ENCODE measurements at places on chromosomes 2 and 18.

- DNase-seq: no peak
Measured at GRCh38 chr18:22114526-22115321, 54.7 kb upstream of the GATA6 start.

- DNase-seq: no peak
Measured at GRCh38 chr2:96274355-96275056, 8.5 kb downstream of the CIAO1 start.

DNA sequence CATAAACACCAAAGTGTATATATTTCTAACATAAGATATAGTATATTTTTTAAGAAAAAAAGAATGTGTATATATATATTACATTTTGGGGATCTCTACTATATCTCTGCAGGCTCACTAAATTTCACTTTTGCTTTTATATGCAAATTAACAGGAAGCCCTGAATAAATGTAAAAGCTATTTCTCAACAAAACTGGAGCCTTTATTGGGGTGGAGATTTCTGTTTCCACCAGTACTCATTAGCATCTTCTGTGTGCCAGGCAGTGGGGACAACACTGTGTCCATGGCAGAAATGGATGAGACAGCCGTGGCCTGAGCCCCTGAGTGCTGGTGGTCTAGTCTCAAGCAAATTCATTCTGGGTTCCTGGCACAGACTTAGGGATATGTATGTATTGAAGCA lies 41.3 kb downstream of the C18orf63 start:
- no peak for DNase-seq

DNA sequence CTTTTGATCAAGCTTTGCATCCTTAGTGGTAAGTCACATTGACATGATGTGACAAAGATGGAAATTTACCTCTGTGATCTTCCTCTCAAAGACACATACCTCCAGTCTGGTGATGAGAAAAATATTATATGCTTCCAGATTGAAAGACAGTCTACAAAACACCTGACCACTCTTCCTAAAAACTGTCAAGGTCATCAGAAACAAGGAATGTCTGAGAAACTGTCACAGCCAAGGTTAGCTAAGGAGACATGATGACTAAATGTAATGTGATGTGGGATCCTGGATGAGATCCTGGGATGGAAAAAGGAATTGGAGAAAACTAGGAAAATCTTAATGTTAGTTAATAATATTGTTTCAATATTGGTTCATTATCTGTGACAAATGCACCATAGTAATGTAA lies 226.6 kb upstream of the ST6GAL2 start:
- no peak for DNase-seq

- no peak for DNase-seq
Measured at GRCh38 chr2:67164771-67165522, 232.2 kb upstream of the ETAA1 start.

DNA sequence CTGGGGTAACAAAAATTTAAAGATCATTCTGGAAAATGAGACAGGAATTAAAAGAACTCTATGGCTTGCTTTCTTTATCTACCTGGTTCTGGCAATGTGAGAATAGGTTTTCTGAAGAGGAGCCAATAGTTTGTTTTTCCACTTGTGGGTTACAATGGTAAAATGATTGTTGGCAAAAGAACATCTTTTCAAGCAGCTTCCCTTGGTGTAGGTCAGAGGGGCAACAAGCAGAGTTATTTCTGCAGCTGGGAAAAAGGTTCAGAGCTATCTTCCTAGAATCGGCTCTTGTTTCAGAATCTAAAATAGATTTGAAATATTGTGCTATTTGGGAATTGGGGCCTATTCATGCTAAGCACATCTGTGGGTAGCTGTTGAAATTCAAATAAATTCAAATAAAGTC lies 11.5 kb upstream of the TSPYL6 start:
- no peak for DNase-seq

DNA sequence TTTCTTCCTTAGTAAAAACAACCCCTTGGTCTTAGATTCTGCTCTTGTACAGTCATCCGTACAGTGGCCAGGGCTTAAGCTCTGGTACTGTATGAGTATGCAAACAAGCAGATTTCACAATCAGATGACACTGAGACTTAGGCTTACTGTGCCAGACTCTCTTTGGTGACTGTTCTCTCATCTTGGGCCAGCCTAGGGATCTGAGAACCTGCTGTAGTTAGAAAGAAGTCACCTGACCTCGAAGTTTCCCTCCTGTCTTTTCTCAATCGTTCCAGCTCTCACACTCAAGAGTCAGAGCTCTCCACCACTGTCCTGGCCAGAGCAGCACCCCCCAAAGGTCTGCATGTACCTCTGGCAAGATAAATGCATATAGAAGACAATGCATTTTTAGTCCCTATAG lies 63.2 kb downstream of the ZEB2 start:
- peak; percentile 68 for DNase-seq

- no peak for DNase-seq
Measured at GRCh38 chr2:211401328-211401727, 844.9 kb downstream of the CPS1 start.

DNA sequence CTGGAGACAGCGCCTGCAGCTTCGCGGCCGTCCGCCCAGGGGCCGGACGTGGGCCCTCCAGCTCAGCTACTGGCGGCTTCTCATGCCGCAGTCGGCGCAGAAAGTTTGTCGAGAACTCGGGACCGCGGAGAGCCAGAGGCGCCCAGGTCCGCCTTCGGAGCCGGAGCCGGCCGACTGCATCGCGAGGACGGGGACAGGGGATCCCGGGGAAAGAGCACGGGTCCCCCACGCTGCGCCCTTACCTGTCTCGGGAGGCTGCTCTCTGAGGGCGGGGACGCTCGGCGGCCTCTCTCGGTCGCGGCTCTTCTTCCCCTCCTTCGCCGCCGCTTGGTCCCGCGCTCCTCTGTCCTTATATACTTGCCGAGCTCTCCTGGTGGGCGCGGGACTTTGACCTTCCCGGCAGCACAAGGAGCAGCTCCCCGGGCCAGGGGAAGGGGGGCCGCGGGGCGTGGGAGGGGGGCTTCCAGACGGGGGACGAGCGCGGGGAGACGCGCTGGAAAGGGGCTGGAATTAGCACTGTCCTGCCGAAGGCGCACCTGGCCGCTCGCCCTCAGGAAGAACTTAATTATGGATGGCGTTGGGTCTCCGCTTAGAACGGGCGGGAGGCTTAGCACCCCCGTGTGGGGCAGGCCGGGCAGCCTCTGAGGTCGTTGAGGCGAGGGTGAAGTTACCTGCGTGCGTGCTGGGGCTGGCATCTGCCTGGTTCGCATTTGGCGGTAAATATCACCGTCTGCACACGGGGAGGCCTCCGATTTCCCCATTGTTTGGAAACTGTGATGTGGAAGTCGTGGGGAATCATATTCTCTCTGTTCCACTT lies at the start of gene POMC:
TSS of gene POMC (minus strand) at position 325 of the 817 bp plus-strand sequence. CDS start 3,808 bp downstream, outside the sequence.
- DNase-seq: peak; percentile 66

DNA sequence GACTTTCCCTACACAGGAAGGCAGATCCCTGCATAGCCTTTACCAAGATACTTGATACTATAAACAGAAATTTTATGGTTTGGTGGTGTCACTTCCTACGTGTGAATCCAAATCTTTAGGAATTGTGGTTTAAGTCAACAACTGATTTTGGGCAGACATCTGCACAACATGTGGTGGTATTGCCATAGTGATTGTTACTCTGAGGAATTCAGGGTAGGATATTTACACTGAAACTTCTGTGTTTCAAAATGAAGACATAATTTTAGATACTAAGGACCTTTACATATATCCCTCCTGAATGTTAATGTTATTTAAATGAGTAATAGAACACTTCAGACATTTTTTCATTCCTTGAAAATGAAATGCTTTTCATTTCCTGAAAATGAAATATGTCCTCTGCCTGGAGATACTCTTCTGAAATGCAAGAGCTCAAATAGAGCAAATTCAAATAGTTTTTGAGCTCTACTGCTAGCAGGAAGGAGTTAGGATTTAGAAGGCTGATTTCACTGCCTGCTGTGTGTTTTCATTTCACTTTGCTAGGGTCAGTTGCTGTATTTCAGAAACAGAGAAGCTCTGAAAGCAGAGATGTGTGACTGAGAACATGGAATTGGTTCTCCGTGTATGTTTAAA lies 77.2 kb downstream of the MDH1 start:
- no peak for DNase-seq

GRCh38 chr18:5414546-5414945 lies 119.0 kb upstream of the ZBTB14 start:
- no peak for DNase-seq

GRCh38 chr2:144832048-144832447 lies 312.1 kb upstream of the ZEB2 start:
- DNase-seq: no peak

GRCh38 chr2:217415316-217415715 lies 555.5 kb upstream of the TNP1 start:
- DNase-seq: no peak

GRCh38 chr18:46461993-46462392 lies 195.0 kb downstream of the LOXHD1 start:
- no peak for DNase-seq

- no peak for DNase-seq
Measured at GRCh38 chr18:54069729-54070128, 154.7 kb downstream of the MBD2 start.

- no peak for DNase-seq
Measured at GRCh38 chr2:154696369-154696768, 2.1 kb upstream of the KCNJ3 start.

- no peak for DNase-seq
Measured at GRCh38 chr2:237723602-237724001, 75.0 kb upstream of the RBM44 start.

- DNase-seq: no peak
Measured at GRCh38 chr2:119006441-119006840, 64.4 kb downstream of the MARCO start.

DNA sequence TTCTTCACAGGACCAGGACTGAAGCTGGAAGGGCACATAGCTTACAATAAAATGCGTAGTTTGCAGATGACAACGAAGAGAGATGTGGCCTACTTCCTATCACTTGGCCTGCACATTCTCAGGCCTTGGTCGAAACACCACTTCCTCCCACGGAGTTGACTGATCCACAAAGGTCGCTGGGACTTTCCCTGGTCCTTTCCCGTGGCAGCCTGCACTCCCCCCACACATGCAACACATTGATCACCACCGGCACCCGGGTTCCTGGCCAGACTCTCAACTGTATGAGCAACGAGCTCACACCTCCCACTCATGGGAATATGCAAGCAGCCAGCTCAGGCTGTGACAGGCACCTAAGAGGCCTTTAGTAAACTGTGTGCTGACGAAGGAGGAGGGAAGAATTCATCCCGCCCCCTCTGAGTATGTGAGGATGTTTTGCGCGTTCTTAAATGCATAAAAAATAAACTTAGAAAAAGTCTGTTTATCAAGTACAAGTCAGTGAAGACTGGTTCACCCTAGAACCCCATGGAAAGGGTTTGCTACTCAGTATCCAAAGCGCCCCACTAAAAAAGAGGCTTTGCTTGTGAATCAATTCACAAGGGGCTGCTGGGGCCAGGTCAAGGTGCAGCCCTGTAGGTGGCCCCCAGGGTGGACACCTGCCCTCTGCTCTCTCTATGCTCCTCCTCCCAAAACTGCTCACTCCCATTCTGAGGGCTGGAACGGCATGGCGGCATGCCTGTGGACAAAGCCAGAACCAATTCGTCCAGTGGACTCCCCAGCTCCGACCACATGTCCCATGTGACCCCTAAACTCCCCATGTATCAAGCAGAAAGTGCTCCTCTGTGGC lies 154.3 kb downstream of the EIPR1 start:
- DNase-seq: peak; percentile 69

DNA sequence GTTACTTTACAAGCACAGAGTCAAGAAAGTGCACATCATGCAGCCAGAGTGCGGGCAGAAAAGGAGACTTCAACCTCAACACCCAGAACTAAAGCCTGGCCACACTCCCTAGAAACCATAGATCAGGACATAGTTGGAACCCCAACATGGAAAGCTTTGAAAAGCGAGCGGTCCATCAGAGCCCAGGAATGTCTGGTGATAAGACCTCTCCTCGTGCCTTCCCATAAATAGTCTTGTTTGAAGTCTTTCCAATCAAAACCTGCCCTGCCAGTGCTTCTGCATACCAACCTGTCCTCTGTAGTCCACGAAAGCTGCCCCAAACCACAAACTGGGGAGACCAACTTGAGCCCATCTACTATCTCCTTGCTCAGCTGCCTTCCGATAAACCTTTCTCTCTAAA lies 55.5 kb downstream of the NEURL3 start:
- no peak for DNase-seq

GRCh38 chr18:57329856-57330255 lies 22.5 kb upstream of the ST8SIA3 start:
- DNase-seq: no peak

- no peak for DNase-seq
Measured at GRCh38 chr18:52130624-52131301, 209.2 kb upstream of the DCC start.

DNA sequence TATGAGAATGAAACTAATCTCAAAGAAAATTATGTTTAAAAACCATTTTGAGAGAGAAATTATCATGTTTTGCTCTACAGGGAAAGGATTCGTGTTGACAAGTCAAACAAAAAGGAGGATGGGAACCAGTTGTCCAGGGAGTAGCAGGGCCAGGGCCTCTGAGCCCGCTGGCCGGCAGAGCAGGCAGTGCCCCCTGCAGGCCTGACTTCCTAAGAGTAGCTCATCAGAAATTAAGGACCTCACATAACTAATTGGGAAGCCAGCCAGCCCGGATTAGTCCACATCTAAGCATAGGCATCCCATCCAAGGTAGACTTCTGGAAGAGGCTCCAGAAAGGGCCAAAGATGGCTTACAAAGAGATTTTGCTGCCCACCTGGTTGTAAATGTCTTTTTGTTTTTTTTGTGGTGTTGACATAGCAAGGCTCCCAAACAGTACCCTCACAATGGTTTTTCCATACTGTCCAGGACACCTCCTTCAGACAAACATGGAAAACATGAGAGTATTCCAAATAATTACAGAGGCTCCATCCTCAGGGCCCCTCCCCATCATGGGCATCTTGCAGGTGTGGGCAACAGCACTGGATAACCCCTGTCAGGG lies 241.2 kb upstream of the TANK start:
- peak; percentile 5 for DNase-seq

DNA sequence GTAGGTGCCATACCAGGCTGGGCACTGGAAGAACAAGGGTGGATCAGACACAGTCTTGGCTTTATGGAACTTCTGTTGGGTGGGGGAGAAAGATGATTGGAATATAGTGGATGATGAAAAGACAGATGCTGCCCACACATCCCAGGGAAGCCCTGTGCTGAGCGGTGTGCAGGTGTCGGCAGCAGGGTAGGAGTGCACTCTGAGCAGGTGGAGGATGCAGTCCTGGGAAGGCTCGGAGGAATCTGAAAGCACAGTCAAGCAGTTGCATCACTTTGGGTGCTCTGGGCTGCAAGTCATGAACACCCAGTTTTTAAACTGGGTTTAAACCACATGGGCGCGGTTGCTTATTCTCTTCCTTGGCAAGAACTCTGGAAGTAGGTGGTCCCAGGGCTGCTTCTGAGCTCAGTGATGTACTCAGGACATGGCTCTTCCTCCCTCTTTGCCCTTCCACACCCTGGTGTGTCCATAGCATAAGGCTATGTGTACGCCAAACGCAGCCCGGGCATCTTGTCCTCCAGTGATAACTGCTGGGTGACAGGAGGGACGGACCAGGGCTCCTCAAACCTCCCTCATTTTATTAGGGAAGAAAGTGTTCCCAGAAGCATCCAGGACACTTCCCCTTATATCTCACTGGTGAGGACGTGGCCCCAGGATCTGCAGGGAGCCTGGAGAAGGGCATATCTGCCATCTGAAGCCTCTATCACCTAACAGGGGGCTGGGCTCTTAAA lies 84.0 kb downstream of the SH3RF3 start:
- no peak for DNase-seq

- no peak for DNase-seq
Measured at GRCh38 chr18:76314496-76314895, 180.5 kb downstream of the ZNF516 start.

Data from stimulated activated effector memory CD8-positive, alpha-beta T cell treated with anti-CD3 and anti-CD28 coated beads, Interleukin-12 subunit alpha, Interleukin-12 subunit beta, amount 100 ng/mL, for 72 hours (primary cell).